ENCODE measurements at places on chromosomes 12 and 14.

GRCh38 chr12:112381406-112381882, 787 bp downstream of the HECTD4 start:
- DNase-seq, result peak; percentile 15

- no peak for DNase-seq
Observed at GRCh38 chr14:71647086-71647784, 285.0 kb upstream of the RGS6 start.

- DNase-seq, result no peak
Observed at GRCh38 chr14:71534506-71534905, 397.7 kb upstream of the RGS6 start.

GRCh38 chr12:68374307-68374982, 42.3 kb upstream of the MDM1 start:
- DNase-seq, result peak; percentile 75

GRCh38 chr14:20631023-20631879, 10.2 kb downstream of the OR6S1 start:
- DNase-seq, result peak; percentile 65

DNA sequence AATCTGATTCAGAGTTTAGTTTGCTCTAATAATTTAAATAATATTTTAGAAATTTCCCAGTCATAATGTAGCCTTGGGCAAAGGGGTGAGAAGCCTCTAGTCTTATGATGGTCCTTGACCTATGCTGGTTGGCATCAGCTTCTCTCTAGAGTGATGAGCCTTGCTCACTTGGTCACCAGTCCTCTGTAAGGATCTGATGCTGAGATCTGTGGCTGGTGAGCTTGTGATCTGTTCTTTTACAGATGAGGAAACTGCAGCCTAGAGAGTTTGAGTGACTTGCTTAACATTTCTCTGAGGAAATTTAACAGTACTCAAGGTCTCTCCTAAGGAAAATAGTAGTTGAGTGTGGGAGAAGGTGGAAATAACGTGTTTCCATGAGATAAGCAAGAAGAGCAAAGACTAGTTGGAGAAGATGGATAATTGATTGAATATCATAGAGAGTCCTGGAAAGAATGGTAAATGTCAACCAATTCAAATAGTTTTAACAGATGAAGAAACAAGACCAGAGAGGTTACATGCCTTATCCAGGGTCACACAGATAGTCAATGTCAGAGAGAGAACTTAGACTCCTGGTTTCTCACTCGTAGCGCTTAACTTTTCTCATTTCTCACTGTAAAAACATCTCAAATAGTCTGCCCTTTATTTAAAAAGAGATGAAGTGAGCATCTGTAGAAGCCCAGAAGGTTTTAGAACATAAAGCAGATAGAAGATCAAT, 89.7 kb upstream of the ETV6 start:
- DNase-seq, result no peak

GRCh38 chr14:40365305-40365704, 933.1 kb upstream of the FBXO33 start:
- no peak for DNase-seq

- DNase-seq, result peak; percentile 72
Observed at GRCh38 chr12:69052613-69053408, 119.8 kb upstream of the CPM start.
